ENCODE measurements at places on chromosomes 5 and 9. TPM values are rescaled to one million over a fixed set of nuclear protein-coding genes. Genes with fewer than 3 reads are reported as not detected.

GRCh38 chr9:29882767-29883166 lies 2309.5 kb upstream of the C9orf72 start:
- no peak overlapping the region for H3K4me3 ChIP-seq
- H3K27me3 ChIP-seq: no peaks in the 10 kb centered on the region
- H3K4me1 ChIP-seq: no peaks in the 10 kb centered on the region
- no peak for DNase-seq
- H3K27ac ChIP-seq: no peak overlapping the region

DNA sequence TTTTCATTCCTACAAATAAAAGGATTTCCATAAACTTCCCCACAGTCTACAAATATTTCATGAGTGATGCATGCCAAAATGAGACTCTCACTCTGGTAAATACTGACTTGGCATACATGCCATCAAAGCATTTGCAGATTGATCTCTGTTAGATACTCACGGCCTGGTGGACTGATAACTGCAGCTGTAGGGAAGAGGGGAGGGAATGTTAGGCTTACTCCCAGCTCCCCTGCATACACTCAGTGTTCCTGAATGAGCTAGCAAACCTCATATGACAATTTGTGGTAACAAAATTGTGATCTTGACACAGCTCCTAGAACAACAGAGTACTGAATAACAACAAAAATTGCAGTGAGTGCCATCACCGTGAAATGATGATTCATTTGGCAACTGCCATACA lies 435.3 kb downstream of the NR2F1-AS1 start:
- H3K4me3 ChIP-seq: no peak overlapping the region
- no peaks in the 10 kb centered on the region for H3K4me1 ChIP-seq
- no peak for DNase-seq
- no peak overlapping the region for H3K27ac ChIP-seq
- no peaks in the 10 kb centered on the region for H3K27me3 ChIP-seq

DNA sequence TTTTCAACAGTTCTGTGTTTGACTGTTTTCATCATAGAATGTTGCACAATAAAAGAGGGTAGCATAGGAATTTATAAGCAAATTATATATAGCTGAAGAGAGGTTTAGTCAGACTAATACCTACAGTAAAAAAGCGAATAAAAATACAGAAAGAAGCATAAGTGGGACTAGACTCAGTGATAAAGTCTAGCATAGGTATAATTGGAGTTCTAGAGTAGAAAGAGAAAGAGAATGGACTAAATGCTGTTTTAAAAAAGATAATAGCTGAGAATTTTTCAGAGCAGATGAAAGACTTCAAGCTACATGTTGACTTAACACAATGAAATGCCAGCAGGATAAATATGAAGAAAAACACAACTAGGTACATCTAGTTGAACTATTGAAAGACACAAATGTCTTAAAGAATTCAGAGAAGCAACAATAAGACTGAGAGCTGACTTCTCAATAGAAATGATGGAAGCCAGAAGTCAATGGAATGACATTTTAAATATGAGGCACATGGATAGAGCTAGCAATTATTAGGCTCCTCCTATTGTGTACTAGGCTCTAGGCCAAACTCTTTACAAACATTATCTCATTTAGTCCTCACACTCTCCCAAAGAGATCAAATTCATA lies 573.9 kb downstream of the ZNF608 start:
- H3K4me1 ChIP-seq: no peaks in the 10 kb centered on the region
- no peaks in the 10 kb centered on the region for H3K36me3 ChIP-seq
- no peak overlapping the region for H3K27ac ChIP-seq
- no peak overlapping the region for H3K4me3 ChIP-seq

Gene SLCO6A1
- total RNA-seq: not detected

Gene COL15A1
- total RNA-seq: 20.3 TPM

GRCh38 chr5:38613490-38613889 lies 57.0 kb upstream of the LIFR start:
- no peaks in the 10 kb centered on the region for H3K4me1 ChIP-seq
- H3K4me3 ChIP-seq: no peak overlapping the region
- no peaks in the 10 kb centered on the region for H3K36me3 ChIP-seq
- H3K27me3 ChIP-seq: no peaks in the 10 kb centered on the region
- DNase-seq: no peak
- H3K27ac ChIP-seq: no peak overlapping the region

DNA sequence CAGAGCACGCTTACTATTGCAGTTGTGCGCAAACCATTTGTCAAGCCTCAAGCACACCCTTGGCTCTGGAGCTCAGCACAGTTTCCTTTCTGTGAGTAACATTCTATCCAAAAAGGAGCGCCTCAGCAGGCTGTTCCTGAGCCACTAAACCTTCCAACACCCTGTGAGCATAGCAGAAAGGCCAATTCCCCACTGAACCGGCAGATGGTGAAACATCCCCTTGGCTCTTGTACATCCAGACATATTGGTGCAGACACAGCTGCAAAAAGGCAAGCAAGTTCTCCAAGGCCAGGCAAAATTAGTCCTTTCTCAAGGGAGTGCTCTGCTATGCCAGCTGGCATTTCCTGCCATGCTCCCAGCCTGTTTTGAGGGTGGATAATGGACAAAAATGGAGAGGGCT lies 44.1 kb upstream of the CEMIP2 start:
- H3K27me3 ChIP-seq: no peaks in the 10 kb centered on the region
- no peaks in the 10 kb centered on the region for H3K36me3 ChIP-seq
- H3K27ac ChIP-seq: no peak overlapping the region
- no peak overlapping the region for H3K4me3 ChIP-seq

Gene FCHSD1
- total RNA-seq: 14.4 TPM

DNA sequence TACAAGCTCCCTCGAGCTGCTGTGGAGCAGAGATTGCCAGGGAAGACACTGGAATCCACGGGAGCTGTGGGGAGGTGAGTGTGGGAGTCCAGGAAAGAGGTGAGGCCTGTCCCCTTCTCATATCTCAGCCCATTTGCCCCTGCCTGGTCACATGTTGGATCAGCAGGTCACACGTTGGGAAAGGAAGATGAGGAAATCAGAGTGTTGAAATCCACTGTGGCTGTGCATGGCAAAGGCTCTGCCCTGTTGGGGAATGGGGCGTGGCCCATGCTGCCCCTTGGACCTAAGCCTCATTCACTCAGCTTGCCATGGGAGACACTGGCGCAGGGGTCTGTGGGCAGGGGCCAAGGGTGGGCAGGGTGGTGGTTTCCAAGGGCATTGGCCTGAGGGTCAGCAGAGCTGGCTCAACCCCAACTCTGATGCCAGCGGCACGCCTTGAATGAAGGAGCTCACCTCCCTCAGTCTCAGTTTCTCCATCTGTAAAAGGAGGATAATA lies 85.4 kb upstream of the CPEB4 start:
- no peak overlapping the region for H3K4me3 ChIP-seq
- no peak for DNase-seq
- no peaks in the 10 kb centered on the region for H3K4me1 ChIP-seq
- H3K36me3 ChIP-seq: no peaks in the 10 kb centered on the region
- H3K27ac ChIP-seq: no peak overlapping the region

DNA sequence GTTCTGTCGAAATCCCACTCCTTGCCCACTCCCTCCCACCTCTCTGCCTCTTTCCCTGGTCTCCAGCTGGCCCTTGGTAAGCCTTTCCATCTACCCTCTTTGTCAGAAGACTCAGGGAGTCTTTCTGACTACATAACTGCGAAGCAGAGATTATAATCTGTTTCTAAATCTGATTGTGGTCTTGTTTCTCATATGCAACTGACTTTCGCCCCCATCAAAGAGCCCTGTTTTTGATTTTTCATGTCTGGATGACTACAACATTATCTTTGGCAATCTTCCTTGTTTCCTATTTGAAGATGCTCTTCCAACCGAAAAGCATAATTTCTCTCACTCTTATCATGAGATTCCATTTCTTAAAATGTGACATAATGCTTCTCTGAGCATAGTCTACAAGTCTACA lies 218.2 kb upstream of the ADAMTSL1 start:
- no peak overlapping the region for H3K4me3 ChIP-seq
- H3K27ac ChIP-seq: no peak overlapping the region
- H3K4me1 ChIP-seq: peaks cover 7% of the 10 kb centered on the region
- H3K27me3 ChIP-seq: no peaks in the 10 kb centered on the region
- no peak for DNase-seq

DNA sequence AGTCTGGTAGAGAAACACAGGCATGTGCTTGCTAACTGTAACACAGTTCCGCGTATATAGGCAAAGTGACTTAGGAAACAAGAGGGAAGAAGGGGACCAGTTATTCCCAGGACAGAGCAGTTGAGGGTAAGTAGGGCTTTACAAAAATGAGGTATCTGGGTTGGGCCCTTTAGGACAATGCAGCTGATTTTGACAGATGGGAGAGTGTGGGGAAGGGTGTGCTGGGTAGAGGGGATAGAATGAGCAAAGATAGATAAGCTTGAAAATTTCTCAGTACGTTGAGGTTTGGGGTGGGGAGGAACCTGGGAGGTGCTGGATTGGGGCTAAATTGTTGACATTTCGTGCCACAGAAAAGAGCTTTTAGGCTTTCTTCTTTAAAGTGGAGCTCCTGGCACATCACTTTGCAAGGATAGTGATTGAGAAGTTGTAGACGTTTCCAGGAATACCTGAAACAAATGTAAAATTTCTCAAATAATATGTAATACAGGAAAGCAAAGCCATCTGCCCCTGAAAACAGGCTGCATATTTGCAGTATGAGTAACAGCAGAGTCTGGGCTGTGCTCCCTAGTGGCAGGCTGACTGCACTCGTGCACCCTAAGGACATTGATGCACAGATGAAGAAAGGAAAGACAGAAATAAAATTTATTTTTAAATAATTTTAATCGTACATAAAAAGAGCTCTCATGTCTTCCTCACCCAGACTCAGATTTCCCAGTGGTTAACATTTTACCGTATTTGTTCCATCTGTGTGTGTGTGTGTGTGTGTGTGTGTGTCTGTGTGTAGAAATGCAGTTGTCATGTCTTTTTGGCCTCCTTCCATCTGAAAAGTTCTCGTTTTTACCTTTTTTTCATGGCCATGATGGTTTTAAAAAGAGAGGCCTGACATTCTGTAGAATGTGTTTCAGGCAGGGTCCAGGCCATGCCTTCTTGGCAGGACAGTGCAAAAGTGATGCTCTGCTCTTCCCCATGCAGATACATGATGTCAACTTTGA lies 144.9 kb upstream of the DMRT1 start:
- no peaks in the 10 kb centered on the region for H3K27me3 ChIP-seq
- H3K4me1 ChIP-seq: peaks cover 33% of the 10 kb centered on the region
- H3K27ac ChIP-seq: peak overlapping the region; percentile 87
- DNase-seq: peak; percentile 42

- H3K27me3 ChIP-seq: no peaks in the 10 kb centered on the region
- H3K4me3 ChIP-seq: no peak overlapping the region
- H3K27ac ChIP-seq: no peak overlapping the region
- no peaks in the 10 kb centered on the region for H3K4me1 ChIP-seq
- DNase-seq: no peak
These were observed 439.5 kb downstream of the EFNA5 start for GRCh38 chr5:107231191-107231590.

Gene CATSPER3
- total RNA-seq: 2.7 TPM

DNA sequence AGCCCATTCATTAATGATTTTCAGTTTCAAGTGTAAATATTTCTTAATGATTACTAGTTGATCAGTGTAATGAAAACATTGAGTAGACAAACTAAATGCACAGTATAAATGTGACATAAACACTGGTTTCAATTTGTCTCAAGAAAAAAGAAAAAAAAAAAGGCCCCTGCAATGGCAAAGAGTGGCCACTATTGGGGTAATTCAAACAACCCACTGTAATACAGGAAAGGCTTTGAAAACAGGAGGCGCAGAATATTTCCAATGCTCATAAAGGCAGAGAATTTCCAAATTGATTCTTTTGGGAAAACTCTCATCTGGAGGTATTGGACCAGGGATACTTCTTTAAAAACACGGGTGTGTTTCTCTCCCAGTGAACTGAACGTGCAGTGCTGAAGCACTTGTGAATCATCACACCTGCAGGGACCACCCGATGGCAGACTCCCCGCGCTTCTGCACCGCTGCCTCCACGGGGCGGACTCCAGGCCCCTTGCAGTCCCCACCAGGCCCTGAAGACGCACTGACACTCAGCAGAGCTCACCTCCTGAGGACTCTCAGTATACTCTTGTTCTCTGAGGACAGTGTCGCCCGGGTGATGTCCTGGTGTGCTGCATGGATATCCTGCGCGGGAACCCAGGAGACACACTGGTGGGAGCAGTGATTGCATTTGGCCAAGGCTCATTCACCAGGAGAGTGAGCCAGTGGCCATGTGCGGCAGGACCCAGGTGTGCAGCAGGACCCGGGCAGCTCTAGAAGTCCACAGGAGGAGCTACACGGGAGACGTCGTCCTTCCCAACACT lies 227.6 kb upstream of the IRX4 start:
- no peaks in the 10 kb centered on the region for H3K27me3 ChIP-seq
- DNase-seq: no peak
- no peaks in the 10 kb centered on the region for H3K4me1 ChIP-seq
- no peak overlapping the region for H3K27ac ChIP-seq
- no peaks in the 10 kb centered on the region for H3K36me3 ChIP-seq

DNA sequence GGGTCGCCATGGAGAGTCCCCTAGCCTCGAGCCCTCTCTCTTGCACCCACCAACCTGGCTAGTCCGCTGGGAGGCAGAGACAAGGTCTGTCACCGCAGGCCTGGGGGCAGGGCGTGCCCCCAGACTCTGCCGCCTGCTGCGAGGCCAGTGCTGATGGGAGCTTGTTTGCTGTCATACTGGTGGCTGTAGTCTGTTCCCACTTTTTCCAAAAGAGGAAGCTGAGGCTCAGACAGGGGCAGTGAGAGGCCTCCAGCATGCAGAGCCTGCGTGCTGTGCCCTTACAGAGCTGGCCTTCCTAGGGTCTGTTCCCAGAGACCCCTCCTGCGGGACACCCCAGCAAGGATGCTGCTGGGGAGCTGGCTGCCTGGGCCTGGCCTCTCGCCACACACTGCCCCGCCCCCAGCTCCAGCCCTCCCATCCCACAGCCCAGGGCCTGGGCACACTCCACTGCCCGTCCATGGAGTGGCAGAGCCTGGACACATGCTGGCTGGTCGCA lies 21.0 kb upstream of the SUSD3 start:
- H3K27me3 ChIP-seq: no peaks in the 10 kb centered on the region
- no peaks in the 10 kb centered on the region for H3K4me1 ChIP-seq
- DNase-seq: no peak
- no peak overlapping the region for H3K27ac ChIP-seq
- no peak overlapping the region for H3K4me3 ChIP-seq
- H3K36me3 ChIP-seq: no peaks in the 10 kb centered on the region

DNA sequence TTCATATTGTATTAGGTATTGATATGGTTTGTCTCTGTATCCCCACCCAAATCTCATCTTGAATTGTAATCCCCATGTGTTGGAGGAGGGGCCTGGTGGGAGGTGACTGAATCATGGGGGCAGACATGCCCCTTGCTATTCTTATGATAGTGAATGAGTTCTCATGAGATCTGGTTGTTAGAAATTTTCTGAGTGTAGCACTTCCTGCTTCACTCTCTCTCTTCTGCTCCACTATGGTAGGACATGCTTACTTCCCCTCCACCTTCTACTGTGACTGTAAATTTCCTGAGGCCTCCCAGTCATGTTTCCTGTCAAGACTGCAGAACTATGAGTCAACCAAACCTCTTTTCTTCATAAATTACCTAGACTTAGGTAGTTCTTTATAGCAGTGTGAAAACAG lies 187.4 kb upstream of the SLC24A2 start:
- no peaks in the 10 kb centered on the region for H3K4me1 ChIP-seq
- no peak overlapping the region for H3K4me3 ChIP-seq
- no peaks in the 10 kb centered on the region for H3K27me3 ChIP-seq

GRCh38 chr5:87127956-87128687 lies 139.6 kb upstream of the RASA1 start:
- no peaks in the 10 kb centered on the region for H3K27me3 ChIP-seq
- H3K36me3 ChIP-seq: no peaks in the 10 kb centered on the region
- no peak overlapping the region for H3K4me3 ChIP-seq
- DNase-seq: no peak
- H3K4me1 ChIP-seq: no peaks in the 10 kb centered on the region

GRCh38 chr9:127161081-127161624 lies 38.7 kb upstream of the ANGPTL2 start:
- H3K4me1 ChIP-seq: no peaks in the 10 kb centered on the region
- no peak for DNase-seq
- no peaks in the 10 kb centered on the region for H3K36me3 ChIP-seq
- H3K27me3 ChIP-seq: no peaks in the 10 kb centered on the region

Measured in uterus (tissue), 4 donors.